ENCODE measurements at places on chromosomes 11 and 22.

DNA sequence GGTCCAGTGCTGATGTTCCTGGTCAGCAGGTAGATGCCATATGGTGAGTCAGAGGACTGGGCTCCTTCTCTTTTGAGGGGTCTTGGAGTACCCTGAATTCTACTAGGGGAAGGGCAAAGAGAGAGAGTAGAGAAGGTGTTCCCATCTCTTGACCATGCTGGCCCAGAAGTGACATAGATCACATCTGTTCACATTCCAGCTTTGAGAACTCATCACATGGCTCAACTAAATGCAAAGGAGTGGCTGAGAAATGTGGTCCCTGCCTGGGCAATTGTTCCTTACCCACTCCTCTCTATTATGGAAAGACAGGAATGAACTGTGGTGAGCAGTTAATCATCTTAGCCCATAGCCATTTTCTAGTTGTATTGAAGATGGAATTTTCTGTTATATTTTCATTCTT, 105.4 kb upstream of the TIMP3 start:
- no peak for DNase-seq

DNA sequence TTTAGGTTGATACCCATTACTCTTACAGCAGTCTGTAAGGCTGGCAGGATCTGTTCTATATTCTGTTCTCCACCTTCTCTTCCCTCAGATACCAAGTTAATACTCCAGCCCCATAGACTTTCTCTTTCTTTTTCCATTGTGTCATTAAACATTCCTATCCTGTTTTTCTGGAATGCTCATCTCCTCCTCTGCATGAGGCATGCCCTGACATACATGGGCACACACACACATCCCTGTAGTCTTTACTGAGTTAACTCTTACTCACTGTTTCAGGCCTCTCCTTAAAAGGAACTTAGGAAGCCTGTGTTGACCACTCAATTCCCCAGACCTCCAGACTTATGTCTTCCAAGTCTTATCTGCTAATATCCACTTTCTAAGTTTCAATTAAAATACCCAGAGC, 476.8 kb downstream of the METTL15 start:
- DNase-seq = no peak

GRCh38 chr11:45679806-45680205, 14.4 kb upstream of the CHST1 start:
- no peak for DNase-seq

DNA sequence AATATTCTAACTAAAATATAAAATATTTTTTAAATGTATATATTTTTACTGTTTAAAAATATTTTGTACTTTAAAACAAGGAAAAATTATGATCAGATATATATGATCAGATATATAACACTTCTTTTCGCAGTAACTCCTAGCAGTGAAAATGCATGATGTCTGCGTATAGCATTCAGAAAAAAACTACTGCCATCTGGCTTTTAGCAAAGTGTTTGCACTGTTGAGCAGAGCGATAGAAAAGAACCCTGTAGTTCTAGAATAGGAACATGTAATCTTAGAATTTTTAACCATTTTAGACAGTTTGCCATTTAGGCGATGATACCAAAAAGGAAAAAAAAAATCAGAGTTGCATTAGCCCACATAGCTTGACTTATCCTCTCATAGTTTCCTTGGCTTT, 370.4 kb upstream of the ANO3 start:
- no peak for DNase-seq

GRCh38 chr22:19886605-19887255, 32.1 kb upstream of the GNB1L start:
- DNase-seq = peak; percentile 90

DNA sequence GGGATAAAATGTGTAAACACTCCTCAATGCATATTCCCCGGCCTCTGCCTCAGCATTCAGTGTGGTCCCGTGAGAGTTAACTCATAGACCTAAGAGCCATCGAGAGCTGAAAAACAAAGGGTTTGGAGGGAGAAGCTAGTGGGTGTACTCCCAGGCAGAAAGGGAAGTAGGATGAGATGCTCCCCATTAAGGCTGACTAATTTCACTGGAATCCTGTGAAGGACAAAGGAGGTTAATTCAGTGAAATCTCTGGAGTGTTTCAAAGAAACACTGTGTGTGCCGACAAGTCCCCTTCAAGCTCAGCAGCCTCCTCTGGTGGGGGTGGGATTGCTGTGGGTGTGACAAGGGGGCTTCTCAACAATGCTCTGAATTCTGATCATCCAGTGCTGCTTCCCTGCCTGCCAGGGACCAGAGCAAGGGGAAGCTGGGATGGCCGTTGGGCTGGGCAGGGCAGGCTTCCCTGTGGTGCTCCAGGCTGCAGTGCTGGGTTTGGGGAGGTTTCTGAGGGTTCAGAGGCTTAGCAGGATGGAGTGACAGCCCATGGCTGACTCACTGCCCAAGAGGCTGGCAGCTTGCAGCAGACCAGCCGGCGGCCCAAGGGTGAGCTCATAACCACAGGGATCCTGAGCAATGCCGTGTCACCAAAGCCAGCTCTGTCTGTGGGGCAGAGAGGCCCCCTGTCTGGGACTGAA, 61.4 kb upstream of the BMAL1 start:
- DNase-seq = no peak

DNA sequence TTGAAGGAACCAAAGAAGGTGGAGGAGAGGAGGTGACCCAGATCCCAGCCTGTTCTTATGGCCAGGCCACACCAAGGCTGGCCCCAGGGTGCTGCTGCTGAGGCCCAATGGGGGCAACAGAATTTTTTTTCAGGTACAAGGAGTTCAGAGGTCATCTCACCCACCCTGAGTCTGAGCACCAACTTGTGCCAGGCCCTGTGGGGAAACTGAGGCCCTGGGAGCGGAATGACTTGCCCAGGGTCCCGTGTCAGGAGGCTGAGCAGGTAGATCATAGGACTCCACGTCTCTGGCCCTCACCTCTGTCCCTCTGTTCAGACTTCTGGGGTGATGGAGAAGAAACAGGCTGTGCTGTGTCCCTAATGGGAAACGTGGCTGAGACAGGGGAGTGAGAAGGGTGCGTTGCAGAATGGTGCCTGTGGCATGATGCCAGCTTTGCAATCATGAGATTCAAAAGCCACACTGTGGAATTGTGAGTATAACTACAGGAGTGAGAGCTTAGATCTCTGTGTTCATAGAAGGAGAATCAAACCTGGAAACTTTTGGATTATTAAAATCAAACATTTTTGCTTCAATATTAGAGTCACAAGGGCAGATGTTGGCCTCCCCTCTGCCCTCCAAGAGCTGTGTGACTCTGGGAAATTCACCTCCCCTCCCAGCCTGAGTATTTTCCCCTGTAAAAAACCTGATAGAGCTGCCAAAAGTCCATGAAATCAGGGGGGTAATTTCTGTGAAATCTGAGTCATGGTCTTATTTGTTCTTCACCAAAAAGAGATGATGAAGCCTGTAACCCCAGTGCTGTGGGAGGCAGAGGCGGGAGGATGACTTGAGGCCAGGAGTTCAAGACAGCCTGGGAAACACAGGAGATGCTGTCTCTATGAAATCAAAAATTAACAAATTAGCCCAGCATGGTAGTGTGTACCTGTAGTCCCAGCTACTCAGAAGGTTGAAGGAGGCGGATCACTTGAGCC, 874 bp downstream of the APOL1 start:
- DNase-seq = no peak

GRCh38 chr22:37030560-37031281, 11.2 kb downstream of the MPST start:
- no peak for DNase-seq

GRCh38 chr11:17578296-17578695, 31.2 kb downstream of the OTOG start:
- DNase-seq = no peak

DNA sequence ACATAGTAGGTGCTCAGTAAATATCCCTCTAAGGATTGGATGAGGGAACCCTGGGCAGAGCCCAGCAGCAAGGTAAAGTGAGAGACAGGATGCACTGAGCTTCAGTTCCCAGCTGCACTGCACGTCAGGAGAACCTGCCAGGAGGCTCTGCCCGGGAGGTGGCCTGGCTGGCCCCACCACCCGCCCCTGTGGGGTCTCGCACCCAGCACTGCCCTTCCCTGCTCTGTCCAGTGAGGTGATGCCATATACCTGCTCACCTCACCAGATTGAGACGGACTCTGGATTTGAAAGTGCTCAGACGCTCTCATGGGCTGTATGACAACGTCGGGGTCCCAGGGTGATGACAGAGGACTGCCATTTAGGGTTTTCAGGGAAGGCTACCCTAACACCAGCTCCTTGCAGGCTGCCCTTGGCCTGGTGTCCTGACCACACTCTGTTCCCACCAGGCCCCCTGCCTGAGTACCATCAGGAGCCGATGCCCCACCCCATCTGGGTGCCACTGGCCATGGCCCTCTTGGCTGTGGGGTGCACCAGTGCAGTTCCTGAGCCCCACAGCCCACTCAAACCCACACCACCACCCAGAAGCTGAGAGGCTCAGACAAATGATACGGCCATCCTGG, 61.7 kb upstream of the FGF3 start:
- DNase-seq = no peak

GRCh38 chr11:114179234-114179941, 116.8 kb upstream of the NNMT start:
- peak; percentile 65 for DNase-seq

DNA sequence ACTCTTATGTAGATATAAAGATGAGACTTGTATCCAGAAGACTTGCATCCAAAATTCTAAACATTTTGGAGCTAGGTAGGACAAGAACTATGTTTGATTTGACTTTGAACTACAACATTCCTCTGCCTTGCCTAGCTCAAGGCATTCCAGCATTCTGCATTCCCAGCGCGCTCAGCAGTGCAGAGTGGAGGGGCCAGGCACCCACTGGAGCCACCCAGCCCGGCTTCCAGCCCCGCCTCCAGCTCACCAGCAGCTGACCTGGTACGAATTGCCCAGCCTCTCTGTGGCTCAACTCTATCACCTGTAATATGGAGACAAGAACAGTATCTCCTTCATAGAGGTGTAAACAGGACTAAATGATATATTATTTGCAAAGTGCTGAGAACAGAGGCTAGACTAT, 28.8 kb downstream of the PRDM10 start:
- no peak for DNase-seq

DNA sequence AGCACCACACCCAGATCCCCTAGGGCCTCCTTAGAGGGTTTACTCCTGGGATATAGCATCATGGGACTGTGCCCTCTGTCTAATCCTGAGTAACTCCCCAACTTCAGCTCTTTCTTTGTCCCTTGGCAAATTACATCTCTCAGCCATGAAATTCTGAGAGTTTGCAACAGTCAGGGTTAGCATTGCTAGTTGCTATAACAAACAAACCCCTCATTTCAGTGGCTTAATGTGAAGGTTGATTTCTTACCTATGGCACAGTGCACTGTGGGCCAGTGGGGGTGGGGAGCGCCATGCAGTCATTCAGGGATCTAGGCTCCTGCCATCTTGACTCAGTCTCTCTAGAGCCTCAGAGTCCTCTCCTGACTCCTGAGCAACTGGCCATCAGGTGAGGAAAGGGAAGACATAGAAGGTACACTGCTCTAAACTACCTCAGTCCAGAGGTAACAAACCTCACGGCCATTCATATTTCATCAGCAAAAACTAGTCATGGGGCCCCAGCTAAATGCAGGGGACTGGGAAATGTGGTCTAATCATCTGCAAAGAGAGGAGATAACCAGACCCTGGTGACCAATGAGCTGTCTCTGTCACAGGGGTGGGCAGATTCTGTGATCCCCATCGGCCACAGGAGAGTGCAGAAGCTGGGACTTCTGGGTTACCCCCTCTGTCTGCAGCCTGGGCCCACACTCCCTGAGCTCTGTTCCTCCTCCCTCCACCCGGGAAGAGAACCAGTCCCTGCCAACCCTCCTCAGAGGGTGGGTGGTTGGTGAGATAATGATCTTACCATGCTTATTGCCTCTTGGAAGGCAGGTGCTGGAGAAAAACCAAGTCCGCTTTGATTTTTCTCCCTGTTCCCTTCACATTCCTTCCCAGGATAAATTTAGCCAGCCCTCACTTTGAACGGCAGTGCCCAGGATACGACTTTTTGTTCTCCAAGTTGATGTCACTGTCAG, 17.5 kb downstream of the PRG3 start:
- DNase-seq = no peak

- no peak for DNase-seq
Observed at GRCh38 chr11:44752300-44752699, 25.5 kb downstream of the TSPAN18 start.

GRCh38 chr11:65307298-65308229, 7.1 kb upstream of the CDC42EP2 start:
- no peak for DNase-seq

DNA sequence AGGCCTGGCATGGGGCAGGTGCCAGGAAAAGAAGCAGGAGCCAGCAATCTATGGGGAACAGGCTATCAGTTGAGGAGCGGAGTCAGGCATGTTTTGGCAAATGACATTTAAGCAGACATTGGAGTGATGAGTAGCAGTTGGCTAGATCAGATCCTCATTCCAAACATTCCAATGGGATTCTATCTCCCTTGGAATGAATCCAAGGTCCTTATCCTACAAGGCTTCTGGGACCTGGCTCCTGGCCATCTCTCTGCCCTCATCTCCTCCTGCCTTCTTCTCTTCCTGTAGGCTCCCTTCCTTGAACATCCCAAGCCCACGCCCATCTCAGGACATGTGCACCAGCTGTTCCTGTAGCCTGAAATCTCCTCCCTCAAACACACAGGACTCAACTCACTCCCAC, 1074.5 kb downstream of the TBC1D22A start:
- peak; percentile 72 for DNase-seq

GRCh38 chr11:115642660-115643059, 138.4 kb upstream of the CADM1 start:
- no peak for DNase-seq

DNA sequence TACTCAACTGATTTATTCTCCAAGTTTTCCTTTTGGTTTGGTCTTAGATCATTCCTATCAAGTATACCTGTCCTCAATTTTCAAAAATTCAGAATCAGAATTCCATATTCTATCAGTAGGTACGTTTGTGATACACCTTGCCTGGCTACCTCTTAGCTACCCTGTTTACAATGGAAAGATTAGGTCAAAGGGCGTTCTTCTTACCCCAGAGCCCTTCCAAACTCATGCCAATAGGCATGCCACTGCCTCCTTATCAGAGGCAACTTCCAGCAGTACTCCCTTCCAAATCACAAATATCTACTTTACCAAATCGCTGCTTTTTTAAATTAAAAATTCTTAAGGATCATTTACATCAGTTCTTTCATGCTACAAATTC, 1.0 kb downstream of the PATL1 start:
- DNase-seq = no peak

DNA sequence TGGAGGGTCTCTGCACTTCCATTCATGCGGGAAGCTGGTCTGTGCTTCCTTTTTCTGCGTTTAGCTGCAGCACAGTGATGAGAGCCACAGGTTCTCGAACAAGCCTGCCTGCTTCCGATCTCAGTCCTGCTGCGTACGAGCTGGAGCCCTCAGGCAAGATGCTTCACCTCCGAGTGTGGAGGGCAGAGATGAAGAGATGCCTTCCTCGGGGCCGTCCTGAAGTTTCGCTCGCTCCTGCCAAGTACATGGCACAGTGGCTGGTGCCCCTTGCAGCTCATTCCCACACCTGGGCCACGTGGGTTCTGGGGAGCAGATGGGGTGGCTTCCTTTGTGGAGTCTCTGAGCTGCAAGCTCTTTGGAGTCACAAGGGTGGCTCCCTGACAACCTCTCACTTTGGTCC, 19.5 kb upstream of the TESMIN start:
- no peak for DNase-seq
